ENCODE measurements at places on chromosomes 12 and 14.

DNA sequence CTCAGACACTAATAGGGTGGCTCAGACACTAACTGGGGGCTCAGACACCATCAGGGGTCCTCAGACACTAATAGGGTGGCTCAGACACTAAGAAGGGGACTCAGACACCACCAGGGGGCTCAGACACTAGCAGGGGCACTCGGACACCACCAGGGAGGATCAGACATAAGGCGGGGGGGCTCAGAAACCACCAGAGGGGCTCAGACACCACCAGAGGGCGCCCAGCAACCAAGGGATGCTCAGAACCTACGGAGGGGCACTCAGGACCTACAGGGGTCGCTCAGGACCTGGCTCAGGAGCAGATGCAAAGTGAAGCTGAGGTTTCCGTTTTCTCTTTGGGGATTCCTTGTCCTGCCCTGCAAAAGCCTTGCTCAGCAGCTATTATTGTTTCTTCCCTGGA, 448.5 kb downstream of the TMEM121 start:
- DNase-seq = no peak

GRCh38 chr14:81301371-81301770, 80.6 kb upstream of the GTF2A1 start:
- DNase-seq = no peak

- no peak for DNase-seq
Measured at GRCh38 chr12:121826318-121827150, 22.7 kb downstream of the SETD1B start.

- DNase-seq = no peak
Measured at GRCh38 chr12:4433745-4434058, 11.9 kb downstream of the FGF6 start.

- no peak for DNase-seq
Measured at GRCh38 chr14:105092171-105093037, 27.2 kb upstream of the GPR132 start.

DNA sequence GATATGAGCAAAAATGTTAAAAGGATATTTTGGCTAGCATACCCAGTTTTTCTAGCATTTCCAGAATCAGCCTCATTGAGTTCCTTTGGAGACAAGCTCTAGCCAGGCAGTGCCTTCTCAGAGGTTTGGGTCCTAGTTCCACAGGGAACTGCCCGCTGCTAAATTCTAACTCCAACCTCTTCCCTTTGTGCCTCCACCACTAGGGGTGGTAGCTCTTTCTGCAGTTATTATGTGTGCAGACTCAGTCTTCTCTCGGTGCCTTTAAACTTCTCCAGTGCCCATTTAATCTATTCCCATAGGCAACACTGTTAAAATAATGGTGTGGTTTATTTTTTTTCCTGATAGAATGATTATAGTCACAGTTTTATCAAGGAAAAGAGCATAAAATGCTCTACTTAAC, 21.5 kb upstream of the SLC25A3 start:
- DNase-seq = no peak

- DNase-seq = peak; percentile 76
Measured at GRCh38 chr12:46373301-46374296, 1.0 kb upstream of the SLC38A2 start.

DNA sequence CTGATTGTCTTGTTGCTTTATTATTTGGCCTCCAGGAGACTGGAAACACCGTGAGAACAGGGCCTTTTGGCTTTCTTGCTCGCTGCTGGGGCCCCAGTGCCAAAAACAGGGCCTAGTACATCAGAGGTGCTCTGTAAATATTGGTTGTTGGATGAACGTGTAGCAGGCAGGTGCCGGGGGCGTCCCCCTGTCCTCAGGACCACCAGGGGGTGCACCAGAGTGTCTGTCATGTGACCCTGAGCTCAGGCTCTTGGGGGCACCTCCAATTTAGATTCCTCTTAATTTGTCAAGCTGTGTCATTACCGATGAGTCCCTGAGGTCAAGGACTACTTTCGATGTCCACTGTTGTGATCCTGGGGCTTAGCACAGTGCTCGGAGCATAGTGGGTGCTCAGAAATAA, 87.1 kb downstream of the ACACB start:
- no peak for DNase-seq

GRCh38 chr14:49405291-49405690, 180.9 kb downstream of the RPS29 start:
- no peak for DNase-seq

GRCh38 chr14:89040080-89040459, 215.6 kb downstream of the TTC8 start:
- no peak for DNase-seq

DNA sequence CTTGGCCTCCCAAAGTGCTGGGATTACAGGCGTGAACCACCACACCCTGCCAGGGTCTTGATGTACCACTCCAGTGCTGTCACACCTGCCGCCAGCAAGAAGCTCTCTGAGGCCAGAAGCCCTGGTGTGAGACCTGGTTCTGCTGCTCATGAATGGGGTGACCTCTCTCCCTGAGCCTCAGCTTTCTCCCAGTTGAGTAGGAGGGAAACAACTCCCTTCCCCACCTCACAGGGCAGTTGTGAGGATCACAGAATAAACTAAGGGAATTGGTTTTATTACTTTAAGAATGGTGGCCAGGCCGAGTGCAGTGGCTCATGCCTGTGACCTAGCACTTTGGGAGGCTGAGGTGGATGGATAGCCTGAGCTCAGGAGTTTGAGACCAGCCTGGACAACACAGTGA, 5.8 kb upstream of the CD63 start:
- no peak for DNase-seq

DNA sequence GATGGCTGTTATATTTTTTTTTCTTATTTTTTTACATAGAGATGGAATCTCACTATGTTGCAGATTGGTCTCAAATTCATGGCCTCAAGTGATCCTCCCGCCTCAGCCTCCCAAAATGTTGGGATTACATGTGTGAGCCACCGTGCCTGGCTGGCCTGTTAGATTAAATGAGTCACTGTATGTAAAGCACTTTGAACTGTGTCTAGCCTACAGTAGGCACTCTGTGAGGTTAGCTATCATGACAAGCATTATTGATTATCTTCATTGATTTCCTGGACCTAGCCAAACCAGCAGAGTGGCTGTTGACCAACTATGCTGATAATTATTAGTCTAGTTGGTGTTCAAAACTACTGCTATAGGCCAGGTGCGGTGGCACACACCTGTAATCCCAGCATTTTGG, 42.6 kb downstream of the ARF6 start:
- no peak for DNase-seq

- no peak for DNase-seq
Measured at GRCh38 chr12:64680235-64680634, 69.9 kb downstream of the RASSF3 start.

Measured in Right ventricle myocardium inferior (tissue), 1 donor.